ENCODE measurements at places on chromosomes 2 and 18. TPM values are rescaled to one million over a fixed set of nuclear protein-coding genes. Genes with fewer than 3 reads are reported as not detected.

ECEL1 gene
- 43.9 TPM for total RNA-seq

DNA sequence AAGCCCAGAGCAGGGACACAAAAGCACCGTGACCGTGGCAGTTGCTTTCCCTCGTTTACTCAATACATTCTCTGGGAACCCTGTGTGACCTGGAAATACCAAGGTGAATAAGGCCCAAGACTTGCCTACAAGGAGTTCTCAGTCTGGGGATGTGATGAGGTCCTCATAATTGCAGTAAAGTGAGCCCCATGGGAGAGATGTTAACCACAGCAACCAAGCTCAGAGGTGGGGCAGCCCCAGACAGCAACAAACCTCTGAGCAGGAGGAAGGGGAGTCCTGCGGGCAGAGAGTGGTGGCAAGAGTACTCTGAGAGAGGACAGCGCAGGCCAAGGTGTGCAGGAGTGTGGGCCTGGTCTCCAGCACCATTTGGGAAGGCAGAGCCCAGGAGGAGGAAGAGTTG, 91.6 kb downstream of the TTC32 start:
- no peak for DNase-seq

DNA sequence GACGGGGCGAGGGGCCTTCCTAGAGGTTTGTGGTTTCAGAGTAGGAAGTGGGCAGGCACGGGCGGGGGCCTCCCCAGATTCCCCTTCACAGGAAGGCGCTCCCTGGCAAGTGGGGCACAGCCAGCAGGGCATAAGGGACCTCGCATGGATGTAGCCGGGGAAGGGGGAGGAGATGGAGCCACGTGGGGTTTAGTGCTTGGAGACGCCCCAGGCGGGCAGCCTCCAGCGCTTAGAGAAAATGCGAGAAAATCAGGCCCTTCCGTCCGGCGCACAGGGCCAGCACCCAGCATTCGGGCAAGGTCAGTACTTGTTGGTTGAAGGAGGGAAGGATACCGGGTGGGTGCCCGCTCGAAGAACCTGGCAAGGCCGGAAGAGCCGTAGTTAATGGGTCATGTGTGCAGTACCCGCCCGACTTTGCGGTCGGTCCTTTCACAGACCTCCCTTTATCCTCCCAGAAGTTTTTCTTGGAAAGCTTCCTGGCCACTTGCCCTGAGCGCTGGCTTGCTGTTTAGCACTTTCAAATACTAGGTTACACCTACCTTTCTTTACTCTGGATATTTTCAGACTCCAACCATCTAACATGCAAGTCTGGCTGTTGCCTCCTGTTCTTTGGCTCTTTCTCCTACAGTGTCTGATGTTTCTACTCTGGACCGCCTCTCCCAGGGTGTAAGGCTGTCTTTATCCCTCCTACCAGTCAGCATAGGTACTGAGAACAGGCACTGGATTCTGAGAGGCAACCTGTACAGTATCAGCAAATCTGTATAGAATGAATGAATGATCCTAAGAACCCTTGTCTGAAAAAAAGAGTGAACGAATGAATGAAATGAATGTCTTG, 78.1 kb downstream of the CIB4 start:
- DNase-seq: no peak

LDAH gene
- 49.7 TPM for total RNA-seq

DNA sequence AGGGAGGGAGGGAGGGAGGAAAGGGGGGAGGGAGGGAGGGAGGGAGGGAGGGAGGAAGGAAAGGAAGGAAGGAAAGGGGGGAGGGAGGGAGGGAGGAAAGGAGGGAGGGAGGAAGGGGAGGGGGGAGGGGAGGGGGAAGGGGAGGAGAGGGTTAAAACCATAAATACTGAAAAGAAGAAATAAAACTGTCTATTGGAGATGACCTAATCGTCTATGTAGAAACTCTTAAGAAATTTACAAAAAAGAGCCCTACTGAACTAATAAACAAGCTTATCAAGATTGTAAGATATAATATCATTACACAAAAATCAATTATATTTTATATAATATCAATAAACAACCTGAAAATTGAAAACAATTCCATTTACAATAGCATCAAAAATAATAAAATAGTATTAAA, 32.3 kb upstream of the CTDP1 start:
- no peak for DNase-seq

DNA sequence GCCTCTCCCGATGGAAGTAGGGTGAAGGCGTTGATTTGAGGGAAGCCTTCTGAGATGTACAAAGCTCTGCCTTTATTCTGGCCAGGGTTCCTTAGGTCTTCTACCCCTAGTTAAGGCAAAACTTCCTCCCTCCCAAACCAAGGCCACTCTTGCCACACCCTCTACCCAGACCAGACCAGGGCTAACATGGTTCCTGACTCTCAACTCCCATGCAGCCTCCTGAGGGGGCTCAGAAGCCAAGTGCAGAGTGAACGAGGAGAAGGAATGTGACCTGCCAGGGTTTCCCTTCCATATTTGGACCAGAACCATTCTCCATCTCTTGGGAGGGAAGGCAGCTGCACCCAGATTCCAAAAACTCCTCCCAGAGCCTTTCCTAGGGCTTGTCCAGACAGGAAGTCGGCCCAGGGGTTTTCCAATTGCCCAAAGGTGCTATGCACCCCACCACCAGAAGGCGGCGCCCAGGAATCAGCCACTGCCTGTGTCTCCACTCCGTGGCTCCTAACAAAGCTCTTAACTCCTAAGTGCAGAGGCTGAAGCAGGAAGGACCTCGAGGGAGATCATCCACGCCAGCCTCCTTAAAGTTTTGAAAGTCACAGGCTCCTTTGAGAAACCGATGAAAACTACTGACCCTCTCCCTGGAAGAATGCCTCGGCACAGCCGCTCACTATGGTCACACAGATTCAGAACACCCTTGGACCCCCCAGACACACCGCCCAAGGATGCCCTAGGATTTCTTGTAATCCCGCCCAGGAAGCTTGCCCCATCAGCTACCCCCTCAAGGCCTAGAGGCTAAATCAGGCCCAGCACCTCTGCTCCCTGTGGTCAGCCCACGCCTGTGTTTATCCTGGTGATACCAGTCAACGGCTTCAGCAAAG, 157.8 kb downstream of the SMAD2 start:
- peak; percentile 43 for DNase-seq

DNA sequence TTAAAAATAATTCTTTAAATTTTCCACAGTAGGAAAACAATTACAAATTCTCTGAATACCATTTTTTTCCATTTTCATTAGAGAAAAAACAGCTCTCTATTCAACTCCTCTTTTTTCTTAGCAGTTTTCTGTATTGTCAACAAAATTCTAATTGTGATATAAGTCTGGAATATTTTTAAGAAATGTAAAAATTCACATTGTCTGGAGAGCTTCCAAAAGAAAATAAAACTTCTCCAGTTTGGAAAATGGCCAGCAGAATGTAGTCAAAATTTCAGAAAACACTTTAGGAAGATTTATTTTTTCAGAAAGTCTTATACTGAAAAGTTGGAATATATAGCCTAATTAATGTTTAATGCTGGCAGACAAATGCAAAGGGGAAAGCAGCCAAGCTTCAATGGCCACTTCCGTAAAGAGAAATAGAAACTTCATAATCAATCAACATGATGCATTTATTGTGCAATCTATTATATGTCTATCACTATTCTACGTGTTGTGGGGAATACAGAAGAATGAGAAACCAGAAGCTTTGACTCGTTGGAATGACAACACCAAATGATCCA, 733.2 kb upstream of the PKDCC start:
- no peak for DNase-seq

ADD2 gene
- total RNA-seq: 31.8 TPM

Measured in neural crest cell (in vitro differentiated cells).